ENCODE measurements at places on chromosomes 1 and 21. TPM values are rescaled to one million over a fixed set of nuclear protein-coding genes. Genes with fewer than 3 reads are reported as not detected.

- no peaks in the 10 kb centered on the region for H3K27me3 ChIP-seq
- H3K27ac ChIP-seq = peak overlapping the region; percentile 93
- peaks cover 40% of the 10 kb centered on the region for H3K4me1 ChIP-seq
- H3K4me3 ChIP-seq = peak overlapping the region; percentile 99
Measured at GRCh38 chr1:109985247-109986053, 885 bp downstream of the AHCYL1 start.

DNA sequence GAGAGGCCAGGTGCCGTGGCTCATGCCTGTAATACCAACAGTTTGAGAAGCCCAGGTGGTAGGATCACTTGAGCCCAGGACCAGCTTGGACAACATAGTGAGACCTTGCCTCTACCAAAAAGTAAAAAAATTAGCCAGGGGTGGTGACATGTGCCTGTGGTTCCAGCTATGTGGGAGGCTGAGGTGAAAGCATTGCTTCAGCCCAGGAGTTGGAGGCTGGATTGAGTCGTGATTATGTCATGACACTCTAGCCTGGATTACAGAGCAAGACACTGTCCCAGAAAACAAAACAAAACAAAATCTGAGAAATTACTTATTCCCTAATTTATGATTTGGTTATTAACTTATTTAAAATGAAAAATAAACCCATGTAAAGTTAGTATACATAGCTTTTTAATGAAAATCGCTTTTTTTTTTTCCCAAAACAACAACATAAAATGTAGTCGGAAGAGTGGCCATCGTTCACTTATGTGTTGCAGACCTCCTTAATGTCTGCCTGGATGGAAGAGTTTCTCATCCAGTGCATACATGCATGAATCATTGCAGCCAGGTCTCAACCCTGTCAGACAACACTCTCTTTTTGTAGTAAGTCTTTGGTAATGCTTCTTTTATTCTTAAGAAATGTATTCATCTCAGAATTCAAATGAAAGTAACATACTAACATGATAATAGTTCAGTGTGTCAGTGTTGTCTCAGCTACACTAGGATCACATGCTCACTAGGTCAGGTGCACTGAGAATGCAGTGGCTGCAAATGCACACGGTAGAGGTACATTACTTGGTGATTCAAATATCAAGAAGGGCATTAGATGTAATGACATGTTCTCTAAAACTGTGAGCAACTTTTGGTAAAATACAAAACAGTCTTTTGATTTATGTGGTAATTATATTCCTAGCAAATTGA is 28.0 kb downstream of the ITSN1 start:
- H3K4me3 ChIP-seq = no peak overlapping the region
- H3K27me3 ChIP-seq = peaks cover 5% of the 10 kb centered on the region
- DNase-seq = no peak
- no peaks in the 10 kb centered on the region for H3K36me3 ChIP-seq
- no peaks in the 10 kb centered on the region for H3K4me1 ChIP-seq

DNA sequence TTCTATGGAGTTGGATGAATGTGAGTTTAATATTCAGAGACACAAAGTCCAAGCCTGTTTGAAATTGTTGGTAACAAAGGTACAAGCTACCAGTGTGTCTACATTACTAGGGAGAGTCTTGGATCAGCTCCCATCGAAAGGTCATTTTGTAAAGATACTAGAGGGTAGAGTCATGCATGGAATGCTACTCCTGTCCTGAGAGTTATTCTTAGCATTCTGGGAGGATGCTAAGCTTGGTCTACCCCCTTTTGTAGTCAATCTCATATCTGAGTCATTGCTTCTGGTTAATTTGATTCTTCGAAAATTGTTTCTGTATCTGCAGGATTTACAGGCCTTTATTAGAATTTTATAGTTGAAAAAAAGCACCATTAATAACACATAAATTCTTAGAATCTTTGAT is 240.2 kb downstream of the ST6GALNAC3 start:
- H3K4me3 ChIP-seq = no peak overlapping the region
- DNase-seq = no peak
- peaks cover 2% of the 10 kb centered on the region for H3K4me1 ChIP-seq
- H3K27me3 ChIP-seq = no peaks in the 10 kb centered on the region

DNA sequence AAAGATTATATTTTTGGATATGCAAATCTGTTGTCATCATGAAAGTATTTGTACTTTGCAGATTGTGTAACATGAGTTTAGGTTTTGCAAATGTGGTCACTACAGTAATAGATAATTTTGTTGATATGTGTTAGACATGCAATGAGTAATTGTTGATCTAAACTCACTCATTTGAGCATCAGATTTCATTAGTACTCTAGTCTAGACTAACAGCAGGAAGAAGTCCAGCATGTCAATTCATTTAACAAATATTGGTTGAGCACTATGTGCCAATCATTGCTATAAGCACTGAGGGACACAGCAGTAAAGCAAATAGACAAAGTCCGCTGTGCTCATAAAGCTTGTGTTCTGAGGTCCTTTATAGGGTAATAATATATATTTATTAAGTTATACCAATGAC is 350.0 kb downstream of the USP25 start:
- H3K4me1 ChIP-seq = no peaks in the 10 kb centered on the region
- H3K4me3 ChIP-seq = no peak overlapping the region
- H3K27me3 ChIP-seq = no peaks in the 10 kb centered on the region
- no peak overlapping the region for H3K27ac ChIP-seq
- no peaks in the 10 kb centered on the region for H3K36me3 ChIP-seq
- DNase-seq = no peak

DNA sequence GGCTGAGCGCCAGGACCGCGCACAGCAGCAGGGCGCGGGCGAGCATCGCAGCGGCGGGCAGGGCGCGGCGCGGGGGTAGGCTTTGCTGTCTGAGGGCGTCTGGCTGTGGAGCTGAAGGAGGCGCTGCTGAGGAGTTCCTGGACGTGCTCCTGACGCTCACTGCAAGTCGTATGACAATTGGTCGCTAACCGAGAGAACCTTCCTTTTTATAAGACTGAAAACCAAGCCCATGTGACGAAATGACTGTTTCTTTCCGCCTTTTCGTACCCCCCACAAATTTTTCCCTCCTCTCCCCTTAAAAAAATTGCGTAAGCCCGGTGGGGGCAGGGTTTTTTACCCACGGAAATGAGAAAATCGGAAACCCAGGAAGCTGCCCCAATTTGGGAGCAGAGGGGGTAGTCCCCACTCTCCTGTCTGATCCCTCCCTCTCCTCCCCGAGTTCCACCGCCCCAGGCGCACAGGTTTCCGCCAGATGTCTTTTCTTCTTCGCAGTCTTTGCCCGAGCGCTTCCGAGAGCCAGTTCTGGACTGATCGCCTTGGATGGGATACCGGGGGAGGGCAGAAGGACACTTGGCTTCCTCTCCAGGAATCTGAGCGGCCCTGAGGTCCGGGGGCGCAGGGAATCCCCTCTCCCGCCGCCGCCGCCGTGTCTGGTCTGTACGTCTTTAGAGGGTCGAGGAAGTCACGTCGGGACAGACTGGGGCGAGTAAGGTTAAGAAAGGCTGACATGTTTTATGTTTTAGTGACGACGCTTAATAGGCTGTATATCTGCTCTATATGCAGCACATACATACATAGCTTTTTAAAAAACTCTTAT is at the start of gene PTGS2:
TSS of gene PTGS2 (minus strand) at position 179 of the 817 bp plus-strand sequence. CDS start at position 46, 133 bp downstream.
- peaks cover 15% of the 10 kb centered on the region for H3K4me1 ChIP-seq
- H3K27me3 ChIP-seq = peaks cover 64% of the 10 kb centered on the region
- no peaks in the 10 kb centered on the region for H3K36me3 ChIP-seq
- DNase-seq = peak; percentile 82
- H3K4me3 ChIP-seq = peak within 1 kb of the TSS; percentile 85
- H3K27ac ChIP-seq = peak within 1 kb of the TSS; percentile 31

DNA sequence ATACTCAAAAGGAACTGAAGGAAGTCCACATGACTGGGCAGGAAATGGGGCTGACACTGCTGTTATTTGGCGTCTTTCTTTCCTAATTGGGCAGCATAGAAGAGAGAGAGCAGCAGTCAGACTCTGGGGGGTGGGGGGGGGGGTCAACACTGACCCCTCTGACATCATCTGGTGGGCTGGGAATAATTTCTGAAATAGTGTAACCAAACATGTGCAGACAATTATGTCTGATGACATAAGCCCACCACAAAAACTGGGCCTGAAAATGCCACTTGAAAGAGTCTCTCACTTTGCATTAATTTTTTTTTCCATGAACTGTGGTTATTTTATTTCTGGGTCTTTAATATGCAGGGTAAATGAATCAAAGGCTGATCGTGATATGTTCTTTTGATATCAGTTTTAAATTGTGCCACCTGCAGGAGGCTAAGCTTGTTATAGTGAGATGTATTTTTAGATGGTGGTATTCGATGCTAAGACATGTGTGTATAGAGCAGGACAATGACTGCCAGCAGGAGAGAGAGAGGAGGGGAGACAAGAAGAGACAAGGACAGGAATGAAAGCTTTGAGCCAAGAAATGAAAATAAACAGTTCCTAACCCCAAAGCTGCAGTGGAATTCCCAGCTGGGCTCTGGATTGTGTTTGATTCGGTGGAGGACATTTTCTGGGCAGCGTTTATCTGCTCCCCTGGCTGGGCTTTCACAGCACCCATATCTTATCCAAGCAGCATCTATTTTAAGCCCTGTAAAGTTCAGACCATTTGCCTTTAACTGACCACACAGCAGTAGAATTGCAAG is 264.7 kb downstream of the PBX1 start:
- H3K27me3 ChIP-seq = no peaks in the 10 kb centered on the region
- H3K36me3 ChIP-seq = no peaks in the 10 kb centered on the region
- DNase-seq = no peak
- H3K4me1 ChIP-seq = no peaks in the 10 kb centered on the region
- no peak overlapping the region for H3K4me3 ChIP-seq
- H3K27ac ChIP-seq = no peak overlapping the region

- DNase-seq = no peak
- H3K36me3 ChIP-seq = no peaks in the 10 kb centered on the region
- H3K4me3 ChIP-seq = no peak overlapping the region
- H3K27ac ChIP-seq = no peak overlapping the region
Measured at GRCh38 chr1:82398357-82398756, 597.6 kb downstream of the ADGRL2 start.

GRCh38 chr1:206461602-206462455 is 8.4 kb upstream of the IKBKE start:
- H3K4me3 ChIP-seq = no peak overlapping the region
- peaks cover 44% of the 10 kb centered on the region for H3K4me1 ChIP-seq
- H3K27ac ChIP-seq = peak overlapping the region; percentile 5

Gene BMP8B
- total RNA-seq = 0.43 TPM

DNA sequence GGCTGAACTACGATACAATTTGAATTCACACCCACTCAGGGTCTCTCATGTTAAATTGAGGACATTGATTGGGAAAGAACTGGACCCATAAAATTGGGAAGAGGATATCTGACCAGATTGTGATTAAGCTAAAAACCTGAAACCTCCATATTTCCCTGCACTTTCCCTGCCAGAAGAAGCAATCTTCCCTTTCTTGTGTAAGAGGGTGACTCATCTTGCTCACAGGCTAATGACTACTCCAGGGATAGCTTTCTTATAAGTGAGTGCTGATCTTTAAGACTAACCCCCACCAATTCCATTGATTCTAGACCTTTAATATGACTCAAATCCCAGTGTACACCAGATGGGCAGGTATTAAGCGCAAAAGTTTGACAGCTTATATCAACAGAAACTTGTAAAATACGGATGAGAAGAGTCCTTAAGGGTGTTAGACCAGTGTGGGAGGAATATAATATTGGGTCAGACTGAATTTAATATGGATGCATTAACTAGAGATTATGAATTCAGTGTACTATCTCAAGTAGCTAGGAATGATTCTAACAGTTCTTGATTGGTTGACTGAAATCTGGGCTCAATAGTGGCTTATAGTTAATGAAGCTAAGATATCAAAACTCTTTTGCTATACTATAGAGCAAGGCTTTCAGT is 12.1 kb upstream of the SGIP1 start:
- no peak overlapping the region for H3K4me3 ChIP-seq
- no peaks in the 10 kb centered on the region for H3K36me3 ChIP-seq
- H3K27me3 ChIP-seq = peaks cover 11% of the 10 kb centered on the region
- H3K27ac ChIP-seq = no peak overlapping the region
- DNase-seq = no peak
- H3K4me1 ChIP-seq = no peaks in the 10 kb centered on the region

Gene TSACC
- 0.82 TPM for total RNA-seq

GRCh38 chr1:207309745-207310273 is 11.7 kb upstream of the CD55 start:
- peak overlapping the region; percentile 23 for H3K4me3 ChIP-seq
- peaks cover 7% of the 10 kb centered on the region for H3K27me3 ChIP-seq
- H3K4me1 ChIP-seq = peaks cover 15% of the 10 kb centered on the region

Gene KIAA1614
- 0.16 TPM for total RNA-seq

DNA sequence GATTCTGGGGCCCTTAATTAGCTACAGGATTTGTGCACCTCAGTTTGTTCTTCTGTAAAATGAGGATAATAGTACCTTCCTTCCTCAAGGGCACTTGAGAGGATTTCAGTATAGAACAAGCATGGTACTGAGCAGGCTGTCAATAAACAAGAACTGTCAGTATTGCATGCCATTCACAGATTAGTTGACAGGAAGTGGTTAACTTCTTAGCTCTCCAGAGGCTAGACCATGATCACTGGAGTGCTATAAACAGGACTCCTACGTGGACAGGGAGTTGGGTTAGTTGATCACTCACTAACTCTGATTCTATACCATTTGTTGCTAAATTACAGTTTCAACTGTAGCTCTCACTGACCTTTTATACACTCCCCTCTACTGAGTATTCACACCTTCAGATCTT is 126.2 kb upstream of the DAB1 start:
- H3K27ac ChIP-seq = no peak overlapping the region
- H3K27me3 ChIP-seq = no peaks in the 10 kb centered on the region
- DNase-seq = no peak
- H3K4me1 ChIP-seq = no peaks in the 10 kb centered on the region
- H3K4me3 ChIP-seq = no peak overlapping the region
- H3K36me3 ChIP-seq = no peaks in the 10 kb centered on the region

Gene SF3B4
- 131 TPM for total RNA-seq

DNA sequence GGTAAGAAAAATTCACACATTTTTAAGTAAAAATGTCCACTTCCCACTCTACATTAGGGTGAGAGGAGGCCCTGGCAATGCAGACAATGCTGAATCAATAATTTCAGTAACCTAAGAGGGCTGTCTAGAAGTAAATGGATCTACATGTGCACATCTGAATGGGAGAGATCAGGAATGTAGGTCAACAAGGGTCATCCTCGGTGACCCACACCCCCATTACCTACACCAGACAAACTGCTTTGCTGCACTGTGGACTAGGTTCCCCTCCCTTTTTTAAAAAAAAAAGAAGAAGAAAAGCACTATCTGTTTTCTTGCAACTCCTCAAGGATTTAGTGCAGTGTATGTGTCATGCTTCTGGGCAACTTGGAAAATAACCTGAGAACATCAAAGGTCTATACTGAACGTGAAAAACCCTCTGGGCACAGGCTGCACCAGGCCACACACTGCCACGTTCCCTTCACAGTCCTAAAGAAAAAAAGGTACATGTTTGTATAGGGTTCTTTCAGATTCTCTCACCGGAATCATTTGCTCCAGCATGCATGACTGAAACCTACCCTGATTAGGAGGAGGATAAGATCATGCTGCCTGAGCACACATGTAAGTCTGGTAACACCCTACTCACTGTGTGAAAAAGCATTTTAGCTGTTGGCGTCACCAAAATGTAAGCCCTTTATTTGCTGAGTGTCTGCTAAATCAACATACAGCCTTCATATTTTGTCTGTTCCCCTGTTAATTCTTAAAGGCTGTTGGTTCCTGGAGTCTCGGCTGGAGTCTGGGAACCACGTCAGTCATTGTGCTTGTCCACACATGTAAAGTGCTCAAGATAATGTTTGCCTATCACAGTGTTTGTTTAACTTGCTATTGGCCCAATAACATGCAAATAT is 341.0 kb downstream of the SMYD3 start:
- H3K4me1 ChIP-seq = no peaks in the 10 kb centered on the region
- no peaks in the 10 kb centered on the region for H3K36me3 ChIP-seq
- H3K27me3 ChIP-seq = no peaks in the 10 kb centered on the region

Gene RAB3B
- total RNA-seq = 0.02 TPM

Data from activated CD4-positive, alpha-beta T cell treated with anti-CD3 and anti-CD28 coated beads, Interleukin-2, amount 10 ng/mL, durations not matched to agents 24 days and 14 days (primary cell).